ENCODE measurements at places on chromosomes 7 and 10.

GRCh38 chr10:59595593-59595992 is 114.1 kb downstream of the SLC16A9 start:
- DNase-seq, result no peak

GRCh38 chr7:44267178-44267577 is 58.2 kb downstream of the CAMK2B start:
- DNase-seq, result no peak

DNA sequence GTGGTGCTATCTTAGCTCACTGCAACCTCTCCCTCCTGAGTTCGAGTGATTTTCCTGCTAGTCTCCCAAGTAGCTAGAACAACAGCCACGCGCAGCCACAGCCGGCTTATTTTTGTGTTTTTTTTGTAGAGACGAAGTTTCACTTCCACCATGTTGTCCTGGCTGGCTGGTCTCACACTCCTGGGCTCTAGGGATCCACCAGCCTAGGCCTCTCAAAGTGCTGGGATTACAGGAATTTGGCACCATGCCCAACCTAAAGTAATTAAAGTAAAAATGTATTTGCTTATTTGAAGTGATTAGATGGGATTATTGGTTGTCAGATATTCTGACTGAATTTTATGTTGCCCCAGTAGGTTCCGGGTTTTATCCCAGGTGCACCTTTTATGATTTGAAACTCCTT is 22.7 kb downstream of the LUC7L2 start:
- no peak for DNase-seq

GRCh38 chr10:87054373-87055295 is 34.5 kb downstream of the FAM25A start:
- DNase-seq, result no peak

DNA sequence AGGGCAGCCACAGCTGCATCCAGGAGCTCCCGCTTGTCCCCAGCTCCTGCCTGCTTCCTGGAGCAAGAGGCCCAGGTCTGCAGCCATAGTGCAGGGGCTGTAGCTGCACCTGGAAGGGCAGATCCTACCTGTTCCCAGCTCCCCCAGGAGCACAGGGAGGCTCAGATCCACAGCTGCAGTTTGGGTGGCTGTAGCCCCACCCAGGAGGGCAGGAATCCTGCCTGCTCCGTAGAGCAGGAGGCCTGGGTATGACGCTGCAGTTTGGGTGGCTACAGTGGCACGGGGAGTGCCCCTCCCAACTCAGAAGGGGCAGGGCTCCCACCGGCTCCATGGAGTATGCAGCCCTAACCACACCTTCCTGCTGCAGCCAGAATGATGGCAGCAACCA is 26.7 kb upstream of the CDCA7L start:
- DNase-seq, result no peak

GRCh38 chr10:113709221-113709838 is 29.6 kb downstream of the CASP7 start:
- no peak for DNase-seq

- DNase-seq, result no peak
Observed at GRCh38 chr7:42618651-42619360, 293.1 kb downstream of the C7orf25 start.

DNA sequence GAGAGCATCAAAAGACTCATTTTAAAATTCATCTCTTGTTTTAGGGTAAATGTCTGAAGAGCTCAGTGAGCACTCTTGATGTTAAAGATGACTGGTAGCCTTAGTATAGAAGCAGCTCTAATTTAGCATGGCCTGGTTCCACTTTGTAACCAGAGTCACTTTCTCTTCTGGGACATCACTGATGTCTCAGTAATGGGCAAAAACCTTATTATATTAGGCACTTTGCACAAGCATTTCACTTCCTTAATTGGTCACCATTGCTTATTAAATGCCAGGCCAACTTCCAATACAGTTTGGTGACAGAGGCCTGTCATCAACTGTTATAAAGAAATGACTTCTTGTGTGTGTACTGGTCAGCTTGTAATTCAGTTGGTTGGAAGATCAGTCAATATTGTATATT is 53.0 kb downstream of the STEAP1B start:
- no peak for DNase-seq

- no peak for DNase-seq
Observed at GRCh38 chr7:143383642-143383957, 2.5 kb downstream of the ZYX start.

Data from stimulated activated CD4-positive, alpha-beta T cell treated with anti-CD3 and anti-CD28 coated beads, TNF-alpha, amount 100 ng/mL, for 1 hour (primary cell).